ENCODE measurements at places on chromosomes 7 and 10.

- no peak for DNase-seq
These were observed 896.9 kb upstream of the PHF14 start for GRCh38 chr7:10076660-10077300.

- no peak for DNase-seq
These were observed 371.2 kb upstream of the ADARB2 start for GRCh38 chr10:2108496-2108895.

DNA sequence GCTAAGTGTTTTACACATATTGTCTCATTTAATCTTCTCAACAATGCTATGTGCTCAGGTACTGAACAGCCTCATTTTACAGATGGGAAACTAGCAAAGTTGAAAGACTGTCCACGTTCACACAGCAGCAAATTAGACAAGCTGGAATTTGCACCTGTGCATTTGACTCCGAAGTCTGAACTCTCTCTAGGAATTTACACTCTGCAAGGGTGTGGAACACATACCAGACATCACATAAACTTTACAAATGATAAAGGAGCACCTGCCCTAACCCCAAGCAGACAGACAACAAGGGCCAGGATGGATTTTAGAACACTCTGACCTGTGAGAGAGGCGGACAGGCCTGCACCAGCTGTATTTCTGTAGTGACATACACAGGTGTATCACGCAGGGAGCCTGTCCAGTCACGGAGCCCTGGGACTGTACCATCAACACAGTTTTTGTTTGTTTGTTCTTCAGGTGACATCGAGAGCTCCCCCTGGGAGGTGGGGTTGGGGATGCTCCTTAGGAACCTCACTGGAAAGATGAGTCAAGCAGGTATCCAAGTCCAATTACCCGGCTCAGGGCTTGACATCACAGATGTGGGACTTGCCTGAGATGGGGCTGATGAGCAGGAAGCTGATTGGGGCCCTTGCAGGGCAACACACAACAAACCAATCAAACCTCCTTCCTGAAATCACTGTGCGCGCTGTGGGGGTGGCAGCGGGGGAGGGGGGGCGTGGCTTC is 31.0 kb downstream of the MKI67 start:
- no peak for DNase-seq

DNA sequence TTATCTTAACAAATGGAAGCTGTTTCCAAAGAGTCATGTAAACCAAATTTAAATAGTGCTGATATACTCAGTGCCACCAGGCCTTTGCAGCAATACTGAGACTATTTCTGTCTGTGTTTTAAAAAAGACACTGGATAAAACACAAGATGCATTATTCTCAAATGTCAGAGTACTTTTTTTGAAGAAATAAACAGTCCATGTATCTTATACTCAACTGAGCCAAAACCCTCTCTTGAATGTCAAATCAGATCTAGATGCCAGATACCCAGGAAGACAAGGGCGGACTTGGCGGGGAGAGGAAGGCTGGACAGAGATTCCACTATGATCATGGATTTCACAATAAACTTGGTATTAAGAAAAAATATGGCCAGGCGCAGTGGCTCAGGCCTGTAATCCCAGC is 127.6 kb downstream of the COBL start:
- no peak for DNase-seq

DNA sequence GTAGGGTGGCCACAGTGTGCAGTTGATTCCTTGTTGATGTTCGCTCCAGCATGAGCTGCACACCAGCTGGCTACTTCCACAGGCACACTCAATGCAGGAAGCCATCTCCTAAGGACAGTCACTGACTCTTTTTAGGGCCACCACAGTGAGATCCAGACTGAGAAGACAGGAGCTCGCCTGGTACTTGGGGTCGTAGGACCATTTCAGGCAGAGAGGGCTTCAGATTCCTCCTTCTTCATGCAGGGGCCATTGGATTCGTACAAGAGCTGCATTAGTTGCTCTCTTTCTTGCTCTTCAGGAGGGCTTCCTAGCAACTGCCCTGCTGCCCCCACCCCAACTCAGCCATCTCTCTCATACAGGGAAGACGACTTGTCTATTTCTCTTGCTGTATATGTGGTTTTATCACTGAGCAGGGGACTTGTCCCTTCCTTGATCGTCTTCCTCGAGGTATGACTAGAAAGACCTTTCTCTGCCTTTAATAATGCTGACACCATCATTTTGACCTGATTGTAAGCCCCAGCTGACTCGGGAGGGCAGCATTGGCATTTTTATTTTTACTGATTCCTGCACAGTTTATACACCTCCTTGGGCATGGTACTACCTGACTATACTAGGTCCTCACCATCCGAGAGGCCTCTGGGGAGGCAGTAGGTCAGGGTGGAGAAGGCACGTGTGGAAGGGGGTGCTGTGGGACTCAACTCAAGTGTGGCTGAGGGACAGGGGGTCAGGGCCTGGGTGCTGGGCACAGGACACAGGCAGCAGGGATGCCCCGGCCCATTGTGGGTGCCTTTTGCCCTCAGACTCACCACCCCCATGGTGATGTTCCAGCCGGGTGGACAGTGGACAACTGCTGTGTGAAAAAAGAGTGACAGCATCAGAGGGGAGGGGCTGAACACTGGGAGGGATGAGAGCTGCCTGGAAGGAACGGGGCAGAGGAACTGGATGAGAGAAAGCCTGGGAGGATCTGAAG is 136.7 kb upstream of the ZNF746 start:
- DNase-seq: no peak

- no peak for DNase-seq
These were observed 245.6 kb downstream of the SLC25A13 start for GRCh38 chr7:96076350-96076707.

DNA sequence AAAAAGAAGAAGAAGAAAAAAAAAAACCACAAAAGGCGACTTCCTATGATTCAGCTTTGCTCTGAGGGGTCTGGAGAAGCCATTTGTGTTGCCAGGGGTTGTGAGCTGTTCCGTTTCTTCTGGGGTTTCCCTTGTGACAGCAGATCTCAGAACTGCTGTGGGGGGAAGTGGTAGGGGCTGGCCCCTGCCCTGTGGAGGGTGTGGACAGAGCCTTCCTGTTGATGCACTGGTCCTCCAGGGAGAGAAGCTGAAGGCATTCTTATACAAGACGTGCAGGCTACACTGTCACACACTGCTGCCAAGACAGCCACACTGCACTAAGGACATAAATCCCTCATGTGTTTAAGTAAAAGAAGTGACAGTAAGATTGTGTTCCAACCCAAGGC is 17.3 kb upstream of the CSGALNACT2 start:
- peak; percentile 57 for DNase-seq

DNA sequence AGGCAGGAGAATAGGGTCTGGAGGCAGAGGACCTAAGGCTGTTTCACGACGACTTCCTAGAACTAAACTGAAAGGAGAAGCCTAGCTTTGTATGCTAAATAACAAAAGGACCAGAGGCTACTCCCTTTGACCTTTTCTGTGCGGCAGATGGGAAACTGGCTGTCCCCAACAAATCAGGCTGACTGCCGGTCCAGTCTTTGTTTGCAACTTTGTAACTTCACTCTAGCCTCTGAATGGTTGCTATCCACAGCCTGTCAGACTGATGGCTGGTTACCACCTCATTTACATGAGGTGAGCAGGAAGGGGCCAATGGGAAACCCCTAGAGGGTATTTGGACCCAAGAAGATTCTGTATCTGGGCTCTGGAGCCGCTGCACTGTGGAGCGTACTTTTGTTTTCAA is 132.6 kb upstream of the SHH start:
- no peak for DNase-seq

GRCh38 chr10:100835810-100836209 is 77.0 kb upstream of the SLF2 start:
- DNase-seq: no peak

DNA sequence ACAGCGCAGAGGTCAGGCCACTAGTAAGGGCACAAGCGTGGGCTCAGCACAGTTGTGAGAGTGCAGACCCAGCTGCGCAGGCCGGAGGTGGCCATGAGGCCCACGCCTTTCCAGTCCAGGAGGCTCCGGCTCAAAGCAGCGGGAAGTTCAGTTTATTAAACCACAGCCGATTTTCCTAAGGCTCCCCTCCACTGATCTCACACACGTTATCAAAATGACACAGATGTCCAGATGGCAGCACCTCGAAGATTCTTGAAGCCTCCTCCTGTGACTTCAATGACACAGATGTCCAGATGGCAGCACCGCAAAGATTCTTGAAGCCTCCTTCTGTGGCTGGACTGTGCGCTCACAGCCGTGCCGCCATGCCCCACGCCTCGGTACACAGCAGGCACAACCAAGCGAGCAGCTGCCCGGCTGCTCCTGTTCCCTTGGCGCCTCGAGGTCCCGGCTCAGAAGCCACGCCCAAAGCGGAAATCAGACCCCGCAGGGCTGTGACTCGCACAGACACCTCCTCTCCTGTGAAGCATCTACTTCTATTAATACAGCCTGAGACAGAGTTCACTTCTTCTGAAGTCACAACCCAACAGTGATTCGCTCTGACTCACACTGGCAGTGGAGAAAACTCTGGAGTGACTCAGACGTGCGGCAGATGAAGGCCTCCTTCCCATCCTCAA is 122.7 kb downstream of the MAD1L1 start:
- DNase-seq: peak; percentile 80

DNA sequence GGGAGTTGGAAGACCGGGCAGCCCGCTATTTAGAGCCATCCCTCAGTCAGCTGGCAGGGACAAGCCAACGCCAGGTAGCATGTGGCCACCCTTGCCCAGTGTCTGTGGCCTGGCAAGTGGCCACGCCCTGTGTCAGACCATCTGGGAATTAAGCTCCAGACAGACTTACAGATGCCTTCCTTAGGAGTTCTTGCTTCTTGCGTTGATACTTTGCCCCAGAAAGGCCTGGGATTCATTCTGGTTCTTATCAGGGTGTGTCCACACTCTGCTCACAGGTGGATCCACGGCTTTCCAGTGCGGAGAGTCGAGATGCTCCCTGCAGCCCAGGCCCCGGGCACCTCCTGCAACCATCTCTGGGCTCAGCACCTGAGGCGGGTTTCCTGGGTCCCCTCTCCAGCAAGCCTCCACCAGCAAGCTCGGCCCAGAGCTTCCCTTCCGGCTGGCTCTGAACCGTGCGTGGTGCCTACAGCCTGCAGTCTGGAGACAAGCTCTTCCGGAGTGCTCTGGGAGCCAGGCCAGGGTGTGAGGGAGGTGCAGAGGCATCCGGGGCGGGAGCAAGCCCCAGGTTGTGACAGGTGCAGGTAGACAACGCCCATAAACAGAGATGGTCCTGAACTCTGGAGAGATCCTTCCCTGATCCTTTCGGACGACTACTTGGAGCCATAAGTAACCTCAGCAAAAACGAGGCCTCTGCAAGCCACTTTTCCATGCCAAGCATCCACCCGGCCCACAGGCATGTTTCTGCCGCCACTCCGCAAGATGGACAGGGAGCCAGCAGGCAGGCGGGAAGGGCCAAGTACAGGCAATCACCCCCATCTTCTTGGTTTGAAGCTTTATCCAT is 32.3 kb upstream of the PPIF start:
- DNase-seq: no peak

- no peak for DNase-seq
These were observed 336.8 kb downstream of the AUTS2 start for GRCh38 chr7:69935107-69935506.

GRCh38 chr10:91154842-91155241 is 65.6 kb upstream of the PCGF5 start:
- no peak for DNase-seq

DNA sequence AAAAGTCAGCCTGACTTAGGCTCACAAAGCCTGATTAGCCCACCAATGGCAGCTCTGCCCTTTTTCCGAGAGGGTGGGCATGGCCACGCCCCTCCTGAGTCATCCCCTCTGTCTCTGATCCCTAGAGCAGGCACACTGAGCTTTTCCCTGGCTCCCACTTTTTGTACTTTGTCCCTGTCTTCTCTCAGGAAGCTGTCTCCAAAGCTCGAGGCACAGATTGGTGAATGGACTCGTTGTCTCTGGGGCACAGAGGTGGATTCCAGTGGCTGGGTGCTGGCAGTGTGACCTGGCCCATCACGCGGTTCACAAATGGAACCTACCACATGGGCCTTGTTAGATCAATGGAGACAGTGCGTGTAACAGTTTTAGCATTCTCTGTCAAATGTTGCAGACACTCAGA is 313.5 kb downstream of the WDR37 start:
- no peak for DNase-seq

DNA sequence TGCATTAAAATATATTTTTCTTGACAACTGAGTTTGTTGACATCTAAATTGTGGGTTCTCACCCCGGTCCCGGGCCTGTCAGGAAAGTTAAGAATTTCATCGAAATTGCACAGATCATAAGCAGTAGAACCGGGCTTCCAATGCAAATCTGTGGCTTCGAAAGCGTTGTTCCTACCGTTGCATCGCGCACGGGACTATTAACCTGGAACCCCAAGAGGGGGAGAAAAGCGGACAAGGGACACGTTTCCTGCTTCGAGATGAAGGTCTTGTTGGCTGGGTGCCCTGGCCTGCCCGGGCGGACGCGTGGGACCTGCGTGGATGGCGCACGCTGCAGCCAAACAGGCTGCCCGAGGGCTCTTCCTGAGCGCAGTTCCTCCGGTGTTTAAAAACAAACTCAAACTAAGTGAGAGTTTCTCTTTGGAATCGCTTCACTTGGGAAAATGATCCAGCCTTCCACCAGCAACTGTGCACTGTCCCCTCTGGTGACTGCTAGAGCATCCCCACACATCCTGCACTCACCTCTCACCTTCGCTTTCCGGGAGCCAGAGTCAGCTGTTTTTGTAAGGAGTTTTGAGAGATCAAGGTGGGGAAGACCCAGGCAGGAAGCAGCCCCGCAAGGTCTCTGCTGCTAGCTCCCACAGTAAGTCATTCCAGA is 5.1 kb upstream of the TBX20 start:
- no peak for DNase-seq

DNA sequence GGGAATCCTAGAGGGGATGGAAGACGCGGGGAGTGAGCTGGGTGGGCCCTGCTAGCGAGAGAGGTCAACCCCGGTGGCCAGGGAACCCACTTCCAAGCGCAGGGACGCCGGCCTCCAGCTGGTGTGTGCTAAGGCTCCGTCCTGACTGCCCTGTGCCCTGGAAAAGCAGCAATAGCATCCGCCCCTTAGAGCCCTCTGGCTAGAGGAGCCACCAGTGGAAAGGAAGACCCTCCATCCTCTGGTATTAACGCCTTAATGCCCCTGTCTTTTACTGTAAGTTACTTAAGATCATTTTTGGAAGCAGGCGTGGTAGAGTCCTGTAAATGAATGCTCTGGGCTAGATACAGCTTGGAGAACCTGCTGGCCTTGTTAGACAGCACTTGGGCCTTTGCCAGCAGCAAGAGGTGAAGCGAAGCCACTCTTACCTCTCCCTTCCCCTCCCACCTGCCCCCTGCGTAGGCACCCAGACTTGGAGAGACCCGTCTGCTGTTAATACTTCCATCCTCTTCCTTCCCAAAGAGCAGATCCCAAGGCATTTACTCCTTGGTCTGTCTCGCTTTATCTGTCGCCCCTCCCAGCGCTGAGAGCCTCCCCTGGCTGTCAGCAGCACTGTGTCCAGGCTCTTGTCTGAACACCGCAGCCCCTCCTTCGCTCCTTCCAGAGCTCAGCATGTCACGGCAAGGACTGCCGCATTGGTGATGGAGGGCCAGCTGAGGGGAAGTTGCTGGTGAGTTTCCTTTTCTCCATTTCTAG is 4.6 kb downstream of the REPIN1 start:
- no peak for DNase-seq

- no peak for DNase-seq
These were observed 13.3 kb downstream of the PARP12 start for GRCh38 chr7:140049339-140050024.

Measured in stimulated activated CD4-positive, alpha-beta T cell treated with anti-CD3 and anti-CD28 coated beads, Interleukin-4, amount 100 ng/mL, for 24 hours (primary cell).